ENCODE measurements at places on chromosomes 1 and 21.

DNA sequence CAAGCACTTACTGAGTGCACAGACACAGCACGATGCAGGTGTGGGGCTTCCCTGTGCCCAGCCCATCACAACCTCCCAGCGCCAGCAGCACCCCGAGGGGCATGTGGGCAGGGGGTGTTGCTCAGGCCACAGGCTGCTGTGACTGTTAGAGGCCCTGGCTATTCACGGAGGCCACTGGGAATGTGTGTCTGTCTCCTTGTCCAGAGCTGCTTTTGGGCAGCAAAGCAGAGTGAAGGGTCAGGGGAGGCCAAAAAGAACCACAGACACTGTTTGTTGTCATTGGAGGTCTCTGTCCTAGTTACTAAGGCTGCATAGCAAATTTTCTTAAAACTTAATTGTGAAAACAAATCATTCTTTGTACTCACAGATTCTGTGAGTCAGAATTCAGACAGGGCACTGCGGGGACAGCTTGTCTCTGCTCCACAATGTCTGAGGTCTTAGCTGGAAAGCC lies 49.6 kb downstream of the TNFRSF8 start:
- DNase-seq, result no peak

- peak; percentile 43 for DNase-seq
Measured at GRCh38 chr1:178109348-178110143, 15.6 kb downstream of the RASAL2 start.

DNA sequence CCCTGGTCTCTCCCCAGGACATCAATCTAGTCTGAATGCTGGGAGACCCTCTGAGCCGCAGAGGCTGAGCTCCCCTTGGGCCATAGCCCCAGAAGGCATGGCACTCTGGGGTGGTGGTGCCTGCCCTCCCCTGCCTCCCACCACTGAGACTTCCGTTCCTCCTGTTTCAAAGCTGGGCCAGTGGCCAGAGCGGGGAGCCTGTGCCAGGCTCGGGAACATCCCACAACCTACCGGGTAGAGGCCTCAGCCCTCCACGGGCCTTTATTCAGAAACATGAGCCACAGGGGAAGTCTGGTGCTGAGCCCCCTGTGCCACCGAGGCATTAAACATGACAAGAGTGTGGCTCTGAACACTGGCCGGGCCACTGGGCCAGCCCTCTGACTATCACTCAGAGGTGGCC lies 8.1 kb downstream of the CCDC24 start:
- DNase-seq, result no peak

GRCh38 chr1:231395076-231395997 lies 26.8 kb downstream of the EGLN1 start:
- DNase-seq, result peak; percentile 89

DNA sequence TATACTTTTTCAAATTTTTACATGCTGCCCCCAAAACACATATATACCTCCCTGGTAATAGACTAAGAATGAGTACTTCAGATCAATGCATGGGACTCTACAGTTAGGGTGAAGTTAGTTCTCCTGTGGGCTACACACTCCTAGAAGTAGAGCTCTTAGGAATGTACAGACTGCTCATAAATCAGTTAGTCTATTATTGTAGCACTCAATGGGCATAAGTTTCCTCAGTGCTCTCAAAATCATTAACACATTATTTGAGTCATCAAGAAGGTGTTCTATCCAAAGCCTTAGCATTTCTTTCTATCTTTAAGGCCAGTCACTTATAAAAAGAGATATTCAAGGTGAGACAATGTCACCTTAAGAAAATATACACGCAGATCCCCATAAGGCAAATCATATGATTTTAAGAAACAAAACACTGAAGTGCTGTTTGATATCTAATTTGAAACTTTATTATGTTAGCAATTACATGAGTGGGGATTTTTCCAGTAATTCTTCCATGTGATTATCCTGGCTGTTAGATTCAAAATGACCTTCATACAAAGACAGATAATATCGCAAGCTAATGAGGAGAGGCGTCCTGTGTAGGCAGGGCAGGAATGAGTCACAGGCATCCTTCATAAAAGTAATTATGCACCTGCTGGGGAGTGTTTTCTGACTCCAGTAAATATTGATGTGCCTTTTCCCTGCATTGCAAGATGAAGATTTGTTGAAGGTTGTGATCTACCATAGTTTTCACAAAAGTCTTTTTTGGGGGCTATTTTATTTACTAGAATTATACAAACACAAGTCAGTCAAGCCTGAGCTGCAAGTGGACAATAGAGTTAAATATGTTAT lies 167.2 kb upstream of the ATP1B1 start:
- peak; percentile 34 for DNase-seq

- peak; percentile 6 for DNase-seq
Measured at GRCh38 chr1:81149649-81150325, 650.9 kb upstream of the ADGRL2 start.

- DNase-seq, result peak; percentile 71
Measured at GRCh38 chr1:26602378-26602959, 72.9 kb downstream of the RPS6KA1 start.

DNA sequence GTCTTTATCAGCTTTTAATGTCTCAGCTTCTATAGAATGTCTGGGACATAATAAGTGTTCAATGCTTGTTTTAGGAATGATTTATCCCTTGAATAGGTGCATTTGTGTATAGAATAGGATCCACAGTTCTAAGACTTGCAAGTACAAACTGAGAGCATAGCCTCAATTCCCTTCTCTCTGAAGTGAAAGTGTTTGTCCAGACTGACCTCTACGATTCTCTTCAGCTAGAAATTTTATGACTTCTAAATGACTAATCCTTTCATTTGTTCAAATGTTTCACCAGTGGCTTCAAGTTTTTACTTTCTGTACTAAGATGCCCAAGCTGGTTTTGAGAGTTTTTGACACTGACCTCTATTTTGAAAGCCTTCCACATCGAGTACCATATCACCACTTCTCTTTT lies 608.2 kb upstream of the ADGRL4 start:
- no peak for DNase-seq

DNA sequence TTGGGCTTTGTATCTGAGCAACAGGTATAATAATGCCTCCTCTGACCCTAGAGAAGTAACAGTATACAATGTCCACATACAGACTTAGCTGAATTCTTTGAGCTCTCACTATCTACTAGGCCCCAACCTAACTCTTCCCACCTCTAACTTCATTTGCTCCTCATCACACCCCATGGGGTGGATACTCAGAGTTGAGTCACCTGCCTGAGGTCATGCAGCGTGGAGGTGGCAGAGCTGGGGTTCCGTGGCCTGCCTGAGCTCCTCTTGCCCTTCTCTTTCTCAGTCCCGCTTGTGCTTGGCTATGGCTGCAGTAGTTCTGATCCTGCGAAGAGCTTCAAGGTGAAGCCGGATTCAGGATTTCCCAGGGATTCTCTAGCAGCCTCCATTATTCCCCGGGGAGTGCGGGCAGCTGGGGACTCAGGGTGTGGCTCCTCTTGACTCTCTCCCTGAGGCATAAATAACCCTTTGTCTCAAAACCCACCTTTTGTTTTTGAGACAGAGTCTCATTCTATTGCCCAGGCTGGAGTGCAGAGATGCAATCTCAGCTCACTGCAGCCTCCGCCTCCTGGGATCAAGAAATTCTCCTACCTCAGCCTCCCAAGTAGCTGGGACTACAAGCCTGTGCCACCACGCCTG lies 29.9 kb upstream of the ACTL8 start:
- no peak for DNase-seq

GRCh38 chr1:17199267-17200044 lies 5.5 kb upstream of the PADI1 start:
- DNase-seq, result no peak

DNA sequence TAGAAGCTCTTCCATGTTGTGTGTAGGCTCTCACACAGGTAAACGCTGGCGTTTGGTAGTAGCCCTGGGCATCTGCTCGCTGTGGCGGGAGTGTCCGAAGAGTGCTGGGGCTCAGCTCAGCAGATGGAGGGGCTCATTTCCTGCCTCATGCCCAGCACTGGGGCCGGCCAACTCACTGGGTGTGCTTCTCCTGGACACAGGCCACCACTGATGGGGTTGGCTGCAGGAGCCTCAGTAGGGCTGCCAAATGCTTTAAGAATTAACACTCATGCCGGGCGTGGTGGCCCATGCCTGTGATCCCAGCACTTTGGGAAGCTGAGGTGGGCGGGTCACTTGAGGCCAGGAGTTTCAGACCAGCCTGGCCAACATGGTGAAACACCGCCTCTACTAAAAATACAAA lies 20.9 kb downstream of the UQCRHL start:
- DNase-seq, result peak; percentile 48

DNA sequence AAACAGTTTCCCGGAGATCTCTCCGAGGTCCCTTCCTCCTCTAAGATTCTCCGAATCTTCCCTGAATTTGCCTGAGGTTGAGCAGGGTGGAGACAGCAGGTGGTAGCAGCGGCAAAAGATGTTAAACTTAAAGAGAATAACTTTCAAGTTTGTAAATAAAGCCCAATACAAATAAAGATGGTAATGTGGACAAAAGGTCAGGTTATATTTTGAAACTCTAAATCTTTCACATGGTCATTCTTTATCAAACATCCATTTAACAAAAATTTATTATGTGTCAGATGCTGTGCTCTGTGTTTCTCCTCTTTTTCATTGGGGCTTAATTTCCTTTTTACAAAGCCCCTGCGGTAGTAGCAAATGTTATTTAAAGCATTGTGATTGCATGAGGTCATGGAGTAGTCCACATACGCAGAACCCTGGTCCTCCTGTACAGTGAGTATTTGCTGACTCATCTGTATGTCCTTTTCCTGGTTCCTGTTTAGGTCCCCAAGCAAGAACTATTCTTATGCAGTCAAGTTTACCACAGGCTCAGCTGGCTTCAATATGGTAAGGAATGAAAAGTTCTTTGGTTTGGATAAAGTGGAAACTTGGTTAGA lies 119.2 kb downstream of the ITSN1 start:
- DNase-seq, result peak; percentile 92

- no peak for DNase-seq
Measured at GRCh38 chr1:14672005-14672404, 73.5 kb downstream of the KAZN start.

- DNase-seq, result no peak
Measured at GRCh38 chr1:31423418-31423947, 10.5 kb downstream of the SERINC2 start.

GRCh38 chr1:154607609-154608396 lies at the start of gene ADAR:
Gene ADAR (minus strand): TSS chr1:154608186. CDS start chr1:154608006, 180 bp downstream.
- peak; percentile 97 for DNase-seq

GRCh38 chr1:233477359-233477758 lies 136.5 kb upstream of the KCNK1 start:
- peak; percentile 38 for DNase-seq

GRCh38 chr21:25708467-25709065 lies 26.1 kb downstream of the ATP5PF start:
- peak; percentile 60 for DNase-seq

DNA sequence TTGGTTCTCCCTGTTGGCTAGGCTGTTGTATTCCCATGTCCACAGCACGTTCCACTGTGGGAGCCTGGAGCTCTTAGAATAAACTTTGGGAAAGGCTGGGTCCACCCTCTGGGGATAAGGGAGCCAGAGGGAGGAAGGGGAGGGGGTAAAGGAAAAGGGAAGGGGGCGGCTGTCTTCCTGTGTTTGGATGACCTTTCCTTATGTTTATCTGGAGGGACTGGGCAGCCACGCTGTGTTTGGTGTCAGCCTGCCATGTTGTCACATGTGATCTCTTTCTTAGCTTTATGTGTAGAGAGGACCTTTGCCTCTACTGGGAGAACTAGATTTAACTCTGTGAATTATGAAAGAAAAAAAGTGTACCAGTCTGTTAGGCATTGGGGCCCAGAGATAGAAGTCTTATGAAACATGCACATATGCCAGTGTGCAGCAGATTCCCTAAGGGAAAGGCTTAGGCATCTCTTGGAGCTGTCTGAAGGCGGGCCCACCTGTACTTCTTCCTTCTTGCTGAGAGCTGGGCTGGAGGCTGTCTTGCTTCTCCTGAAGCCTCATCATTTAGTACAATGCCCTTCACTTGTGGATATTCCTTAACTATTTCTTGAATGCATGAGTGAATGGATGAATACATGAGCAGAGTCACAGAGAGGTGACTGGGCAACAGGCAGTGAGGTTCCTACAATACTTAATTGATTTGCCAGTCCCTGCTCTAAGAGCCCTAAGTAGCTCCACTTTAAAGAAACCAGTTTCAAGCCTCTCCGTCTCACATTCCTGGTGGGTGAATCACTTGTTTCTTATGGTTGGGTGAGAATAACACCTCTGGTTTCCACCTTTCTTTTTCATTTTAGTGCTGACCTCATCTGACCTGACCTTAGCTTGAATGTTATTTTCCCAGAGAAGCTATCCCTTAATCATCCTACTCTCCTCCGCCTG lies 62.5 kb upstream of the ARHGAP29 start:
- DNase-seq, result peak; percentile 91

DNA sequence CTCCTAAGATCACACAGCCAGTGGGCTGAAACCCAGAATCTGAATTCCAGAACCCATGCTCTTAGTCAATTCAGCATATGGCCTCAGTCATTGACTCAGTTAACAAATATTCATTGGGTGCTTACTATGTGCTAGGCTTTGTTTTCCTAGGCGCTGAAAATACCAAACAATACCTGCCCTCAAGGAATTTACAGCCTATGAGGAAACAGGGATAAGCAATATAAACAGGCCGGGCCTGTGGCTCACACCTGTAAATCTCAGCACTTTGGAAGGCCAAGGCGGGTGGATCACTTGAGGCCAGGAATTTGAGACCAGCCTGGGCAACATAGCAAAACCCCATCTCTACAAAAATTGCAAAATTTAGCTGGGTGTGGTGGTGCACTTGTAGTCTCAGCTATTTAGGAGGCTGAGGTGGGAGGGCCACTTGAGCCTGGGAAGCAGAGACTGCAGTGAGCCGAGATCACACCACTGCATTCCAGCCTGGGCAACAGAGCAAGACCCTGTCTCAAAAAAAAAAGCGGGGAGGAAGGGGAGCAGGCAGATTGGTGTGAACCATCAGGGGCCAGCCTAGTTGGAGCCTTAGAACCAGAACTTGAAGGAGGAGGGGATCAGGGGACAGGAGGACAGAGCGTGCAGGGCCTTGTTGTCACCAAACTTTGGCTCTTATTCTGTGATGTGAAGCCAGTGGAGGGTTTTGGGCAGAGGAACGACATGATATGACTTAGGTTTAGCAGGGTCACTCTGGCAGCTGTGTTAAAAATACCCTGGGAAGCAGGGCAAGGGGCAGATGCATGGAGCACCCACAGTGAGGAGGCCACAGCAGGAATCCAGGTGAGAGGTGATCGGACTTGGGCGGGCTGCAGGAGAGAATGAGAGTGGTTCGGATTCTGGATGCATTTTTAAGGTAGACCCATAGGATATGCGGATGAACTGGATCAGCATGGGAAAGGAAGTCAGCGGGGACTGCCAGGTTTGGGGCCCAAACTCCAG lies 5.8 kb downstream of the TINAGL1 start:
- DNase-seq, result peak; percentile 94

GRCh38 chr21:33241846-33242245 lies 12.1 kb downstream of the IFNAR2 start:
- DNase-seq, result no peak

- DNase-seq, result no peak
Measured at GRCh38 chr1:176938375-176938774, 226.1 kb downstream of the ASTN1 start.

- DNase-seq, result no peak
Measured at GRCh38 chr1:33057095-33057494, 20.4 kb upstream of the AK2 start.

DNA sequence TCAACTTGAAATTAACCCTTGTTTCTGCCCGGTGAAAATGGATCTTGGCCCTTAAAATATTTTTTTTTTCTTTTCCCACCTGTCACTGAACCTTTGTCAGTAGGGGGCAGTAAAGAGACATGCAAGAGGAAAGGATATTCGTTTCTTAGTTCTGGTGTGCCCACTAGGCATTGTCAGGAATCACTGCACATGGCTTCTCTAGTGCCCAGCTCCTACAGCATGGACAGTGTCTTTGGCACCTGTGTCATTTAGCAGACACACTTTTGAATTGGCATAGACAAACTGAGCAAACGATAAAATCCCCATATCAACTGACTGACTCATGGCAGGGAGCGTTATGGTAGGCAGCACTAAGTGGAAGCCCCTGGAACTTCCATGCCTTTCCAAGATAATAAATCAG lies 1048.1 kb downstream of the BRINP3 start:
- DNase-seq, result peak; percentile 73
